ENCODE measurements at places on chromosomes 3 and 15.
A peak's percentile ranks its signal among the peaks of the same experiment; 100 is the strongest.

GRCh38 chr15:48975472-48976419, 12.0 kb upstream of the SHC4 start:
- DNase-seq = no peak

DNA sequence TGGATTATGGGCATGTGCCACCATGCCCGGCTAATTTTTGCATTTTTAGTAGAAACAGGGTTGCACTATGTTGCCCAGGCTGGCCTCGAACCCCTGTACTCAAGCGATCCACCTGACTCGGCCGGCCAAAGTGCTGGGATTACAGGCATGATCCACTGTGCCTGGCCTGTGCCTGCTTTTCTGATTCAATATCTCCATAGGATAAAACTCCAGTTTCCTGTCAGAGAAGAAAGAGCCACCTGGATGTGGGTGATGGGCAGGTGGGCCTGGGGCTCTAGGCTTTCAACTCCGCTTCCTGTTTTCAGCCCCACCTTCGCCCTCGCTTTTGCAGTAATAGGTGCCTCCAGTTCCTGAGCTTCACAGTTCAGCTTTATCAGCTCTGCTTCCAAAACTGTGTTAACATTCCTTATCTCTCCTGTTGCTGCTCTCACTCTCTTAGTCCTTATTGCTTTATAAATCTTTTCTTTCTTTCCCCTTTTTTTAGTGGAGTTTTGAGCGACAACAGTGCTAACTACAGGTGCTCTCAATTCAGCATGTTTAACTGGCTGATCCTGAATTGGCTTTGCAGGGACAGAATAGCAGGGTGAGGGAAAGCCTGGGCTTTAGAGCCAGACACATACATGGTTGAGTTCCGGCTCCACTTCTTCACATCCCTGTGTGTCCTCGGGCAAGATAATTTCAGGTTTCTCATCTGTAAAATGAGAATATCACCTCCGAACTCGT, 21.1 kb upstream of the PDE8A start:
- no peak for DNase-seq

GRCh38 chr15:32802286-32802936, 84.6 kb downstream of the GREM1 start:
- peak; percentile 83 for DNase-seq

DNA sequence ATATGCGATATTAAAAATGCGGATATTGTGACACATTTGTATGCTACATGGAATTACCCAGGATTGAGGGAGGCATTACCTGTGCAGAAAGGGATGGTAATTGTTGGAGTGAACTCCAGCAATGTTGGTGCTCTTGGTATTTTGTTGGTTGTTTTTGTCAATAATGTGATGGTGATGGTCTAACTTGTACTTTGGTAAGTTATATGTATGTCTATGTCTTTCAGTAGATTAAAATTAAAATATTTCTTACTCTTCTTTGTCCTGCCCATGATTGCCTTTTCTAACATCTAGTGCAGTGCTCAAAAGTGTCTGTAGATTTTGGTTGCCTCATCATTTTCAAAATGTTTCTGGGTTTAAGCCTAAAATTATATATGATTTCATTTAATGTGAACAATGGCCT, 192.7 kb downstream of the ROBO2 start:
- no peak for DNase-seq

DNA sequence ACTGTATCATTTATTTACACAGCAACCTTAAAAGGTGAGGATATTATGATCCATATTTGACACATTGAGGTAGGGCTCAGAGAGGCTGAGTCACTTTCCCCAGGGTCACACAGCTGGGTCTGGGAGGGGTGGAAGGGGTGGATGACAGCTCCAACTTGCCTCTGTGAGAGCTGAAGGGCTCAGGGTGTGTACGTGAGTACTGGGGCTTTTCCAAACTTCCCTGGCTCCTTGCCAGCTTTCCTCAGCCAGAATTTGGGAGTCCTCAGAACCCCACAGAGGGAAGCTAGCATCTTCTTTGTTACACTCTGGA, 58.3 kb upstream of the SLC6A11 start:
- no peak for DNase-seq

- DNase-seq = no peak
Observed at GRCh38 chr3:25901796-25902195, 111.9 kb downstream of the OXSM start.
